AG10803 (cell line): ENCODE measurements at places on chromosomes 1 and 21.
A peak's percentile ranks its signal among the peaks of the same experiment; 100 is the strongest.

DNA sequence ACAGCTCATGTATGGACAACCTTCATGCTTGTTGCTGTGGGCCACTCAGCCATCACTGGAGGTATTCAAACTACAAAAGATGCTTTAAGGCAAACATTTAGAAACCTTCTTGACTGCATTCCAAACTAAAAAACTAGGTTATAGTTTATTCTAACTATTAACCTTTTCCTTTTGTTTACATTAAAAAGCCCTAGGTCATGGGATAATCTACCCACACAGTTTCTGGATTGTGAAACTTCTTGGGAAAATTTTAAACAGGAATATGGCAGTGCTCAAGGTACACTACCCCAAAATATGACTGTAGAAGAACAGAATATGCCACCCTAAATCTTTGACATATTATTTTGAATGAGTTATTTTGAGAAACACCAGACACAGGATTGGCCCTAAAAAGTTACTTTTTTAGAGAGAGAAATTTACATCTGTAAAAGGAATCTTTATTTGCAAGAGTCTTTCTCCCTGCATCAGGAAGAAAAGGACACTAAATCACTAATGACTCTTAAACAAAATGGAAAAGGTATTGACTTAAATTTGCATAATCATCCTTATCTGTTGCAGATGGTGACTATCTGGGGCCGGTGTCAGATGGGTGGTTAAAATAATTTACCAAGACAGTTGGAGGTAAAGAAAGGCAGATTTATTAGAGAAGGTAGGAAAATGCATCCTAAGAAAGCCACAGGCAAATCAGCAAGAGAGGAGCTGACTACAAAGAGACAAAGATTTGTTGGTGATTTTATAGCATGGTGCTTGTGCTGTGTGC, 25.1 kb upstream of the NUF2 start:
- DNase-seq, result no peak

- no peak for DNase-seq
Observed at GRCh38 chr1:87615901-87616300, 287.2 kb downstream of the LMO4 start.

DNA sequence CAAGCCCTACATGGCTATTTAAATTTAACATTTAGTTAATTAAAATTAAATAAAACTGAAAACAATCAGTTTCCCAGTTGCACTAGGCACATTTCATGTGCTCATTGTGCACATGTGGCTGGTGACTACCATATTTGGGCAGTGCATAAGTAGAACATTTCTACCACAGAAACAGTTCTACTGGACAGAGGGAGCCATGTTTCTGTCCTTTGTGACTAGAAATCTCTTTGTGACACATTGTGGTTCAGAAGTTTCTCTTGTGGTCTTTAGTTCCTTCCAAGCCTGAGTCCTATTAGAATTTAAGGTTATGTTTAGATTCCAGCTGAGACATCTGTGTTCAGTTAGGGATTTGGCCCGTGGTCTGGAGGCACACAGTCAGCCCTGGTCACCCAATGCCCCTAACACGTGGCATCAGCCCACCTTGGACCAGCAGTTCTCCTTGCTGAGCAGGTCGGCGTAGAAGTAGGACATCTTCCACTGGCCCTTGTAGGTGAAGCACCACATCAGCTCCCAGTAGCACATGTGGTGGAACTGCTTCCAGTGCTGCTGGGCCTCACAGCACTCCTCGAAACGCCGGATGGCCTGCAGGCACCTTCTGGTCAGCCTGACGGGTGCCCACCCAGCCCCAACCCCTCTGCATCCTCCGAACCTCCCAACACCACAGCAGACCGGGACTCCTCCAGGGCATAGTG, 29.1 kb downstream of the TTC39A start:
- DNase-seq, result peak; percentile 27

DNA sequence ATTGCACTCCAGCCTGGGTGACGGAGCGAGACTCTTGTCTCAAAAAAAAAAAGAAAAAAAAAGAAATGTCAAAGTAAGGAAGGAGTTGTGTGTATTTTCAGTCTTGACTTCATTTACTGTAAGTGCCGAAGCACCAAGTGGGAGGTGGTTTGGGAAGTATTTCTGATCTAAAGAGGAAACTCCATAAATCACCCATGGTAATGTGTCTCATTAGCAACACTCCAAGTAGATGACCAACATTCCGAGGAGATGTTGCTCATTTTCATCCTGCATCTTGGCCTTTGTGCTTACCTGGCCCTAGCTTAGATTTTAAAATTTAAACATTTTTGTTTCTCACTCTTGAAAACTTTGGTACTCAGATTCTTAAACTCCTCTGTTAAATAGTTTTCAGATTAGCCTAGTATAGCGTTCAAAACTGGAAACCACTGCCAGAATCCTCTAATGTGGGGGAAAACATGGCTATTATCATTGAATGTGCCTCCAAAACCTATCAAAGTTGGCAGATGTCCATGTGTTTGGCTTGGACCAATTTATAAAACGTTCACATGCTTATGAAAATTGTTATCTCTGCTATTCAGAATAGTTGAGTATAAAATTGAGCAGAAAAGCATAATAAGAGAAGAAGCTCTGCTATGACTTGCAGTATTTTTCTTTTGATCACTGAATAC, 110.4 kb downstream of the NFIA start:
- DNase-seq, result no peak

DNA sequence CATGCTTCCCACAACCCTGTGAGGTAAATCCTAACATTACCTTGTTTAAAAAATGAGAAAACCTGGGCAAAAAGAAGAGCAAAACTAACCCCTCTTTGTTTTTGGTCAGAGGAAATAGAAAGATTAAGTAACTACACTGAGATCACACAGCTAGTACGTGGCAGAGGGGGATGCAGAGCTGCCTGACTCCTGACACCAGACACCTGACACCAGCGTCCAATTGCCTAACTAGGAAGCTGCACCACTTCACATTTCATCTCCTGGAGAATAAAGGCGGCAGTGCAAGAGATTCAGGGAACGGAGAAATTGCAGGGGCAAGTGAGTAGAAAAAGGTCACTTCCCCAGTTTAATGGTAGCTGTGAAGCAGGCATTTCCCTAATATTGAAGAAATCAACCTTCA, 229.3 kb upstream of the PTBP2 start:
- no peak for DNase-seq

GRCh38 chr1:39701049-39701439, 9.8 kb upstream of the HPCAL4 start:
- DNase-seq, result peak; percentile 25

GRCh38 chr1:207397525-207397926, 56.6 kb upstream of the CR2 start:
- no peak for DNase-seq

DNA sequence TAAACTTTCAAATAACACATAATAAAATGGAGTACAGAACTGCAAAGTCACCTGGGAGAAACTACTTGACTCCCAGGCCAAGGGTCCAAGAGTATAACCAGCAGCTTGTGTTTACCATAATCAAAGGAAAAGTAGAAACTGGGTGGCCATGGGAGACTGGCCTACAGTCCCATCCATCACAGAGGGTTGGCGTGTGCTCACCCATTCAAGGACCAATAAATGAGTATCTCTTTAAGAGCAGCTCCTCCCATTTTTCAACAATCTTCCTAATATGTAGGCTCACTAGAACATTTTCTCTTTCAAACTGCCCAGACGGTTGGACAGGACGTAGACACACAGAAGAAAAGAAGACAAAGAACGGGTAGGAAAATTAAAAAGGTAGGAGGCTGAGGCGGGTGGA, at the start of gene FMO3:
TSS of gene FMO3 (plus strand) at position 302 of the 400 bp plus-strand sequence. CDS start 1,754 bp downstream, outside the sequence.
- DNase-seq, result no peak

- DNase-seq, result no peak
Observed at GRCh38 chr1:99768104-99768503, 1.7 kb upstream of the FRRS1 start.

DNA sequence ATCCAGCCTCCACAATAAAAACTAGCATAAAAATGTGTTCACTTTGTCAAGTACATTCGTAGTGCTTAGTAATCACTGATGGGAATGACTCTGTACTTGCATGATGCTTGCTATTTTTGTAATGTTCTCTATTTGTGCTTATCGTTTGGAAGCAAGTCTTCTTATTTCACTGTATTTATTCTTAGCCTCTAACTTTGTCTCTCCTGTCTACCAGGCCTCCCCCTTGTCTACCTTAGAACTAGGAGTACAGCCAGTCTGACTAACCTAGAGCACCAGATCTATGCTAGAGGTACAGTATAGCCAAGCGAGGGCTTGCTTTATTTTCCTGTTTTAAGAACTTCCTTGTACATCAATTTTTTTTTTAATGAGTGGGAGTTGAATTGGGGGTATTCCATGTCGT, 108.2 kb downstream of the VPS13D start:
- DNase-seq, result no peak

GRCh38 chr1:231497629-231498152, 30.8 kb upstream of the TSNAX start:
- DNase-seq, result no peak

DNA sequence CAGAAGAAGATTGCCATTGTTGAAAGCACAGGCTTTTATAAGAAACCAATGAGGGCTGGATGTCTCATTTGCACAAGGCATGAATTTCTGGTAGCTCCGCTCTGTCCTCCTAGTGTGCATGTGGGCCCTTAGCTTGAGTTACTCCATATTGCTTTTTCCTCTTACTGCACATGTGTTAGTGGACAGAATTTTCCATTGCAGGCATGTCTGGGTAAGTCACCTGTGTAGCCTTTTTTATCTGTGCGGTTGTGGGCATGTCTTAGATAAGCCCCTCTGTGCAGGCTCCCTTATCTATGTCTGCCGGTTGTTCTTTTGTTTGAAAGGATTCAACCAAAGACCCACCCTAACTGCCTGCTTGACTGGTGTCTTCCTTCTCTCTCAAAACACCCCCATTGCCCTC, 7.2 kb upstream of the CLCA1 start:
- DNase-seq, result no peak

DNA sequence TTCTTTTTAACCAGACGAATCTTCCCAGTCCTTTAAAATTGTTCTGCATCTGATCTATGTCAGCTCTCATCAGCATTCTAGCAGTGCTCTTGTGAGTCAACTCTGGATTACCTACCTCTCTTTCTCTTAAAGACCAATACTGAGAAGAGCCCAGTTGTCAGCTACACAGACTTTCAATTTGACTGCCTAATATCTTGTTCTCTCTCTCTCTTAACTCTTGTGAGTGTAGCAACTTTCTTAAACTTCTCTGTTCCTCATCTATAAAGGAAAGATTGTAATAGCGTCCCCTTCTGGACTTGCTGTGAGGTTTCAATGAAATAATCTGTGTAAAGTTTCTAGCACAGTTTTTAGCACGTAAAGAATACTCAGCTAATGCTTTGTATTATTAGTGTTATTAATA, 499.3 kb upstream of the ADAMTS5 start:
- DNase-seq, result no peak

DNA sequence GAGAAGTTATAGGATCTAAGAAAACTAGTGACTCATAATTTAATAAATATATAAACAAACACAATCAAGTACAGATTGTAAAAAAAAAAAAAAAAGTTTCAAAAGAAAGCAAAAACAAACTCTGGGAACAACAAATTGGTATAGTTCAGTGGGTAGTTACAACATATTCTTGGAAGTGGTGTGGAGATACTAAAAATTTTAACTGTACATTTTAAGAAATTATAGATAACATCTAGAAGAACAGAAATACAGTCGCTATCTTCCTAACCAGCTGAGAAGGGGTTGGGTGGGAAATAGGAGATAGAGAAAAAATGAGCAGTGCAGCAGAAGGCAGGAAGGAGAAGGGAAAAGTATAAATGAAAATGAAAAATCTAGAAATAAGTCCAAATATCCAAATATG, 70.5 kb downstream of the LRRC8C start:
- no peak for DNase-seq

GRCh38 chr1:78373676-78374075, 117.1 kb upstream of the PTGFR start:
- DNase-seq, result no peak
